Activated effector memory CD4-positive, alpha-beta T cell treated with anti-CD3 and anti-CD28 coated beads, Interleukin-2, amount 50 U/mL, for 16 hours (primary cell): ENCODE measurements at places on chromosomes 13 and 19.

DNA sequence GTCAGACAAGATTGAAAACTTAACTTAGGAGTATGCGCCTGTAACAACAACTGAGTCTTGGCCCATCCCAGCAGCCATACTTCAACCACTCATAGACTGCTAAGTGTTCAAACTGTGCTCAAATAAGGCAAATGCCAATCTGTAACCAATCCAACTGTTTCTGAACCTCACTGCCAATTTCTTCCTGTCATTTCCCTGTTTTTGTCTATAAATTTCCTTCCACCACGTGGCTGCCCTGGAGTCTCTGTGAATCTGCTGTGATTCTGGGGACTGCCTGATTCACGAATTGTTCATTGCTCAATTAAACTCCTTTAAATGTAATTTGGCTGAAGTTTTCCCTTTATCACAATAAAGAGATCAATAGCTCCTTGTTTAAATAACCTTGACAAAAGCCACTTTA is 50.8 kb upstream of the FREM2 start:
- no peak for DNase-seq

- DNase-seq: no peak
These were observed 68.3 kb upstream of the DACH1 start for GRCh38 chr13:71935166-71935840.

GRCh38 chr19:35125270-35125717 is 9.6 kb downstream of the LGI4 start:
- DNase-seq: no peak

DNA sequence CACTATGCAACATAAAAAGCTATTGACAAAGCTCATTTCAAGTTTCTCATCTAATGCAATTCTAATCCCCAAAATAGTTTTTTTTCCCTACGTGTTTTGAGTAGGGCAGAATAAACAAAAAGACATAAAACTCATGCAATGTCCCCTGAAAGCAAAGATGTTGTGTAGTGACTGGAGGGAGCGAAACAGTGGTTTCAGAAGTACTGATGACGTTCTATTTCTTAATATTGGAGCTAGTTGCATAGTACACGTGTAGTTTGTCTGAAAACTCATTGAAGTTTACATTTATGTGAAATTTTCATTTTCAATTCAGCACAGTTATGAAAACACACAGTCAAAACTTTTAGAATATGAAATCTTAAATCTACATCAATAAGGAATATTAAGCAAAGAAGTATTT is 31.6 kb downstream of the USP12 start:
- no peak for DNase-seq

DNA sequence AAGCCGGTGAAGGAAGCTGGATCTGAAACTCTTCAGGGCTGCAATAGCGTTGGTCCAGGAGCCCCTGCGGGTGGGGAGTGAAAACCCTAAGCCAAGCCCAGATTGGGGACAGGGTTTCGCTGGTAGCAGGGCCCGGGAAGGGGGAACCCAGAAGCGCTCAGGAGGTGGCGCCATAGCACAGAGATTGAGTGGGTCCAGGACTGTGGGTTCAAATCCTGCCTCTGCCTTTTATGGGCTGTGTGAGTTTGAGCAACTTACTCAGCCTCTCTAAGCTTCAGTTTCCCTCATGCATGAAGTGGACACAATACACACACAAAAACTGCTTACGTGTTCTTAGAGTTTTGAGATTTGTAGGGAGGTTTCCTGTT is 8.3 kb upstream of the SYCN start:
- peak; percentile 83 for DNase-seq

DNA sequence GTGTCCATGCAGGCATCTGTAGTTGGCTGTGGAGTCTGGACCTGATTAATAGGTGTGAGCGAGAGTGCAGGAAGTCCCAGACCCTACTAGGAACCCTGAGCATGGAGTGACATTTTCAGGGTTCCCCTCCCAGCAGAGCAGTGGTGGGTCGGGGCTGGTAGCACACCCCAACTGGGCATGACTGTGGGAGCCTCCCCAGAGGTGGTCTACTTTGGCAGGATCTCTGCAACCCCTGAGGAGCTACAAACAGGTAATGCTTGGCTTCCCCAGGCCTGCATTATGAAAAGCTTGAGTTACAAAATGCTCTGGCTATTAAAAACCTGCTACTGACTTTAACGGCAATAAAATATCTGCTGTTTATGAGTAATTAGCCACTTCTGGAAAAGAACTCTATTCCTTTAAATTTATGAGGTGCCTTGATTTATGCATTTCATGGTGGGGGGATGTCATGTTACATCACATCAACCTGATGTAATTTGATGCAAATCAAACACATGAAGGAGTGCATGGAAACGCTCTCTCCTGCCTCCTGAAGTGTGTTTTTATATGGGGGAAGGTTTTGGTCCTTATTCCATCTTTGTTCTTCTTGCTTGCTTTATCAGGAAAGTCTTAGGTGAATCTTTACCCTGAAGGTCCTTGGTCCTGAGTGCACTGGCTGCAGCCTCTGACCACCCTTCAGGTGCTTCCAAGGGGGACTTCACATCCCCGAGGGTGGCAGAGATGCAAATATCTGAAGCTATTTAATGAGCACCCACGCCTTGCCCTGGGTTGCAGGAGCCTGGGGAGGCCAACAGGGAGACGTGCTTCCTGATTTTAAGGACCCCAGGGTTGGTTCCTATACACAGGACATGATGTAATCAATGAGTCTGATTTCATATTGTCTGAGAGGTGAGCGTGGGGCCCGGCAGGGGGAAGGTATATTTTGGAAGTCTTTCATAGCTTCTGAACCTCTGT is 54.0 kb downstream of the ZNF536 start:
- no peak for DNase-seq

GRCh38 chr13:43537124-43537523 is 249.6 kb downstream of the ENOX1 start:
- DNase-seq: no peak

DNA sequence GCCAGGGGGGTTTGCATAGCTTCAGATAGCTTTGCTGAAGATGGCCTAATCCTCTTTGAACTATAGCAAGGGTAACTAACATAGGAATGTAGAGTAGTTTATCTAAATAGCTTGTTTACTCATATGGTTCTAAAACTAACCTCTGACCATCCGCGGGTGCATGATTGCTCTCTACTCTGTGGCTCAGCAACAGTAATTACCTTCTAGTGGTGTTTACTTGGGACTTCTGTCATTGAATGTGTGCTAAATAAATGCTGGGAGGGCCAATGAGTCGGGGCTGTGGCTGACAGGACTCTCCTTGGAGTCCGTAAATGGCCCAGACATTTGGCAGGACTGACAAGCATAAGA is 1461.9 kb downstream of the UQCRFS1 start:
- DNase-seq: no peak

- no peak for DNase-seq
These were observed 18.5 kb downstream of the ATP12A start for GRCh38 chr13:24698686-24699085.

- no peak for DNase-seq
These were observed 16.1 kb upstream of the TPT1 start for GRCh38 chr13:45356966-45357672.

GRCh38 chr13:112457485-112457884 is 81.3 kb downstream of the SPACA7 start:
- no peak for DNase-seq

GRCh38 chr13:82993417-82993816 is 888.9 kb downstream of the SLITRK1 start:
- DNase-seq: no peak

DNA sequence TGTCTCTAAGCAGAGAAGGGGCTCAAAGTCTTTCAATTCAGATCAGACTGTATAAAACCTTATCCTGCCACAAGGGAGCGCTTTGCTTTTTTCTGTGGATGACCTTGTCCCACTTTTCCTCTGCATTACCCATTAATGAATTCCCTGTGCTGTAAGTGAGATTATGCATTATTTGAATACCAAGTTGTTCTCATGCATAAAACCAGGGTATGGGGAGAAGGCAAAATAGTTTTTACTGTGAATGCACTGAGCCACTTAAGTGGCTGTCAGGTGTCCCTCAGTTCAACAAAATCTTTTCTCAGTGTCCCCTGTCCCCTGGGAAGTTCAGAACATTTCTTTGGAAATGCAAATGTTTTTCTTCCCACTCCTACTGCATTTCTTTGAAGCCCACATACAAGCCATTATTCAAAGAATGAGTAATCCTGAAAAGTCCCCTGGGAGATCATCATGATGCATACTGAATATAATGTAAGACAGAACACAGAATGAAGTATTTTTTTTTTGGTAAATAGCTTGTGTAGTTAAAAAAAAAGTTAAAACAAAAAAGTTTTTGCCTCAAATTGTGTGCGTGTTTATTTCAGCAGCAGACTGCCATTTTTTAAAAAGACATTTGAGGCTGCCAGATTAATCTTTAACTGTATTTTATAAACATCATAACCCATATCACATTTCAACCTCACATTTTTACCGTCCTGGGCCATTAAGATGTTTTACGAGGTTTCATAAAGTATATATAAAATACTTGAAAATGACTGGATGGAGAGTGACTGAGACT is 506.7 kb upstream of the PCDH9 start:
- no peak for DNase-seq

- no peak for DNase-seq
These were observed 107.2 kb downstream of the FNDC3A start for GRCh38 chr13:49082653-49083536.

DNA sequence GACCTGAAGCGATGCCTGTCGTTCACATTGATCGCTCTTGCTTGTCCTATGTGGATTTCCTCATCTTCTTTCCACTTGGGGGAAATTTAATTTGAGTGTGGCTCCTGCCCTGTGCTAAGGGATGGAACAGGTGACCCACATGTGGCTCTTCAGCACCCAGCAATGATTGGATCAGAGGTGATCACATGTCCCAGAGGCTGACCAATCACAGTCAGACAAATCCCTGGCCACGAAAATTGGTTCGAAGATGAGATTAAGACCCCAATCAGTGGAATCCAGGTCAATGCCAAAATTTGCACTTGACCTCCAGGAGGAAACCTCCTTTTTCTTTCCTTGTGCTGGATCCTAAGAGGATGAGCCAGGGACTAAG is 23.7 kb downstream of the AMER2 start:
- DNase-seq: no peak

- DNase-seq: no peak
These were observed 20.6 kb downstream of the ZNF558 start for GRCh38 chr19:8811315-8812172.
